Stimulated activated CD4-positive, alpha-beta T cell treated with anti-CD3 and anti-CD28 coated beads, Interleukin-1b, Interleukin-23, amount 100 ng/mL, for 4 hours (primary cell): ENCODE measurements at places on chromosomes 11 and 22.

- DNase-seq: no peak
Measured at GRCh38 chr11:83168756-83169155, 11.8 kb downstream of the PCF11 start.

DNA sequence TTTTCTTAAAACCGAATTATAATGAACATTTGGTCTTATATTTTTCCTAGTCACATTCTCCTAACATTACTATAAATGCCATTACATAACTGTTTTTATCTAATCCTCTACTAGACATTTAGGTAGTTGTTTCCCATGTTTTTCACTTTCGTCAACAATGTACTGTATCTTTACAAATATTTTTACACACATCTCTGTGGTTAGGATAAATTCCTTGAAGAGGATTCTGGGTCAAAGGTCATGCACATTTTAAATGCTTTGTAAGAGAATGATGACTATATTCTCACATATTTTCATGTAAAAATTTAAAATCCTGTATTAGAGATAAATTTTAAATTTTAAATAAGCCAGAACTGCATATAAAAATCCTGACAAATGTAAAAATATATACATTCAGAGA is 61.3 kb upstream of the CLNS1A start:
- DNase-seq: no peak

DNA sequence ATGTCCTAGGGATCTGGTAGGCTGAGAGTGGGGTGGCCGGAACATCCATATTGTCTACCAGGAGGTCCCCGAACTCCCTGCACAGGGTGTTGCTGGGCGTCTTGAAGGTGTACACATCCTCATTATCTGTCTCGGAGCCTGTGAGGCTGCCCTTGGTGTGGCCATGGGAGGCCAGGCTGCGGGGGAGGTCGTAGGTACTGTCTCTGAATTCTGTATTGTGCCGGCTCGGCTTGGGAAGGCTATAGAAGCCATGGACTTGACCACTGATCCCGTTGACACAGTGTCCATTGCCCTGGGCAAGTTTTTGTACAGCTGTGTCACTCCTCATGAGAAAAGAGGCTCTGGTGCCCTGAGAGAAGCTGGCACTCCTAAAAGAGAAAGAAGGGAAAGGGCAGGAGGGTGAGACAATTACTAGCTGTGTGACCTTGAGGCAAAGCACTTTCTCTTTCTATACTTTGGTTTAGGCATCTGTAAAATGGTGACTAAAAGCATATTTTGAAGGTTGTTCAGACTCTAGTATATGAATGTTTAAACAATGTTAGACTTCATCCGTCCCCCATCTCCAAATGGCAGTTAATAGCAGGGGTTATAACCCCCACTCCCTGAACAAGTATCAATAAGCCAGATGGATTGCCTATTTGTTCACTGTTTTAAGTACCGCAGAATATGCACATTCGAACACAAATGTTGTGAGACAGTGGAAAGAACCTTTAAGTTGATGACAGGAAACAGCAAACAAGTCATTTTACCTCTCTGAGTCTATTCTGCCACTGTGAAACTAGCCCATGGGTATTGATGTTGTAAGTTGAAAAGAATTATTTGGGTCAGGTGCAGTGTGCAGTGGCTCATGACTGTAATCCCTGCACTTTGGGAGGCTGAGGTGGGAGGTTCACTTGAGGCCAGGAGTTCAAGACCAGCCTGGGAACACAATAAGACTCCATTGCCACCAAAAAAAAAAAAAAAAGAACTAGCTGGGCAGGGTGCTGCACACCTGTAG is 38.3 kb downstream of the USP35 start:
- no peak for DNase-seq

- DNase-seq: no peak
Measured at GRCh38 chr11:125091247-125091876, 20.1 kb downstream of the TMEM218 start.

- no peak for DNase-seq
Measured at GRCh38 chr11:11808992-11809615, 32.7 kb upstream of the USP47 start.

DNA sequence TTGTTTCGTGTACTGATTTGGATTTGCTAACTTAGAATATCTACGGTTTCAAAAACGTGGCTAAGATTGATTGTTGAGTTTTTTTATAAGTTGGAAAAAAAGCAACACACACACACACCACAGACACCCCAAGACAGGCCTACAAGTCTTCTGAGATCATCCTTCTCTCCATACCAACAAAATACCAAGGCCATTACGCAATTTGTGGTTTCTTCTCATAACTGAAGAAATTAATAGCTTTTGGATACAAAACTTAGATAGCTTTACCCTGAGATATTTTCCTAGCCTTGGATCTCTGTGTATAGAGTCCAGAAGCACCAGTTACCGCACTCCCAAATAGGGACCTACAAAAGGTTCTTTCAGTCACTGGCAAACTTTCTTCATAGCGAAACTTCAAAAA is 113.6 kb downstream of the SIK3 start:
- DNase-seq: no peak

DNA sequence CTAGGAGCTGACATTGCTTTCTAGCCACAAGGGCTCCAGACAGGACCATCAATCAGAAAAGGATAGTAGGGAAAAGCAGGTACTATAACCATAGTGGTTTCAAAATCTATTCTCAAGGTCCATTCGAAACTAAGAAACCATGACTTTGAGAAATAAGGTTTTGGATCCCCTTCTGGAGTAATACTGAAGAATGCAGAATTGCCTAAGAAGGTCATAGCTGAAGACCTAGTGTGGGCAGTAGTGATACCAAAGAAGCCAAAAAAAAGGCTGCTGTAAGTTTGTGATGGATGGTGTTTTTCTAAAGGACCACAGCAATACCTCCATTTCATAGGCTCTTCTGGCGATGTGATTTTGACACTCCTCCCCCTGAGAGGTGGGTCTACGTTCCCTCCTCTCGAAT is 163.1 kb downstream of the MAML2 start:
- no peak for DNase-seq

DNA sequence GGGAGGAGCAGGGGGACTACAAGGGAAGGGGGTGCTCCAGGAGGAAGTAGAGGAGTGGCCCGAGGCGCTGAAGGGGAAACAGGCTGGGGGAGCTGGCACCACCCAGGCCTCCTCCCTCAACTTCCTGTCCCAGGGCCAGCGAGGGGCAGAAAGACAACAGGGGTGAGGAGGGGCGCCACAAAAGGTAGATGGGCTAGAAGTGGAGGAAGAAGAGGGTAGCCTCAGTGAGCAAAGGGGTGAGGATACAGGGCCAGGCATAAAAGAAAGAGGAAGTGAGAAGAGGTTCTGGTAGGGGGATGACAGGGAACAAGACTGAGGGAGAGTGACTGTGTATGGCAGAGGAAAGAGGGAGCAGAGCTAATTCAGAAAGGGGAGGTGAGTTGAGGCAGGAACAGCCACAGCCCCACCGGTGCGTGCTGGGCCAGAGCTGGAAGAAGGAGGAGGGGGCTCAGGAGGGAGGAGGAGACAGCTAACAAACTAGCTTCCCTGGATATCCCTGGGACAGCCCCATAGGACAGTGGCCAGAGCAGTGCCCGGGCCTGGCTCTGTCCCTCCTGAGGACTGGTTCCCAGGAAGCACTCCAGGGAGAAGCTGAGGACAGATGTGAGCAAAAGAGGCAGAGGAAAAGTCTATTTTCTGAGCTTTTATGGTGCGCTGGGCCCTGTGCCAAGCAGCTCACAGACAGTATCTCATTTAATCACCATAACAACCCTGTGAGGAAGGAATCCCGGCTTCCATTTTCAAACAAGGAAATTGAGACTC is 8.5 kb downstream of the DCHS1 start:
- no peak for DNase-seq

- DNase-seq: no peak
Measured at GRCh38 chr22:28019360-28019759, 100.3 kb upstream of the PITPNB start.

- no peak for DNase-seq
Measured at GRCh38 chr11:73445980-73446379, 69.8 kb downstream of the RELT start.
